SW480 (cell line): ENCODE measurements at places on chromosomes 2 and 18.
A peak's percentile ranks its signal among the peaks of the same experiment; 100 is the strongest.

GRCh38 chr2:10256515-10257031, 46.1 kb upstream of the HPCAL1 start:
- no peak for DNase-seq

- no peak for DNase-seq
Measured at GRCh38 chr2:71559080-71559827, 105.9 kb downstream of the DYSF start.

- no peak for DNase-seq
Measured at GRCh38 chr18:9796935-9797549, 88.7 kb upstream of the TXNDC2 start.

DNA sequence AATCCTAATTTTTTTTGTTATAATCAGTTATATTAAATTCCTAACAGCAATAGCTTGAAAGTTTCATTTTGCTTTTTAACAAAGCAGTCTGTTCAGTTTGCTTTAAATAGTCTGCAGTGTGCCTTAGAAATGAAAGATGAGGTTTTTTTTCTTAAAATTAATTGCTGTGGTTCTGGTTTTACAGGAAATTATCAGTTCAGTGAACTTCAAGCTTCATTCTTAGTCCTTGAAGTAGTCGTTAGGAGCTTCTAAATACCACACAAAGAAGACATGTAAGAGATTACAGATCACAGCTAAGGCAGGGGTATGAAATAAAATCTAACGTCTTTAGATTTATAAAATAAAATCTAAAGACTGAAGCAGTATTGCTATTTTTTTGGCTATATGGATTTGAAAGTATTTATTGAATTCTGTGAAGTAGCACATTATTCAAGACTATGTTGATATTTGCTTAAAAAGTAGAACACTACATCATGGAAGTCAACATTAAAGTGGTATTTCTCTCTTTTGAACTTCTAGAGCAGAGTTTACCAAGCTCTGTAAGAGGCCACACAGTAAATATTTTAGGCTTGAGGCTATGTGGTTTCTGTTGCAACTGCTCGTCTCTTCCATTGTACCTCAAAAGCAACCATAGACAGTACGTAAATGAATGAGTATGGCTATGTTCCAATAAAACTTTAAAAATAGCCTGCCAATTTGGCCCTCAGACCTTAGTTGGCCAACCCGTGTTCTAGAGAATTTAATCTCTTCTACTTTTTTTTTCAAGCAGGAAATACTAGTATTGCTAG, 81.5 kb upstream of the STON1 start:
- DNase-seq: peak; percentile 39

DNA sequence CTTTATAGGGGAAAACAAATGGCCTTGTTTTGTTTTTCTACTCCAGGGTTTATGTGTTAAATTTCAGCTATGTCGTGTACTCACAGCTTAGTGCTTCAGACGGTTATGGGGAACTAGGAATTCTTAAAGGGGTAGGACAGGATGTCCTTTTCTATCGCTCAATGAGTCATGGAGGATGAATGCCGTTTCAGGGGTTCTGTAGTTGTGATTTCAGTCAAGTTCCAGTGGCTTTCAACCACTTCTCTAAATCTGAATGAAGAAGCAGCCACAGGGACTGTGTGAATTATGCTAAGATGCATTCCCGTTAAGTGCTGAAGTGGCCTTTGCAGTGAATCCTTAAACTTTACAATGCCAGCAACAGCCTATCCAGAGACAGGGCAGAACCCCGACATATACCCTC, 1231.7 kb upstream of the ZEB2 start:
- no peak for DNase-seq
